HS-5 (cell line): ENCODE measurements at places on chromosomes 6 and 20.

GRCh38 chr20:23541776-23542175 is 26.5 kb downstream of the CST9L start:
- no peak for DNase-seq

DNA sequence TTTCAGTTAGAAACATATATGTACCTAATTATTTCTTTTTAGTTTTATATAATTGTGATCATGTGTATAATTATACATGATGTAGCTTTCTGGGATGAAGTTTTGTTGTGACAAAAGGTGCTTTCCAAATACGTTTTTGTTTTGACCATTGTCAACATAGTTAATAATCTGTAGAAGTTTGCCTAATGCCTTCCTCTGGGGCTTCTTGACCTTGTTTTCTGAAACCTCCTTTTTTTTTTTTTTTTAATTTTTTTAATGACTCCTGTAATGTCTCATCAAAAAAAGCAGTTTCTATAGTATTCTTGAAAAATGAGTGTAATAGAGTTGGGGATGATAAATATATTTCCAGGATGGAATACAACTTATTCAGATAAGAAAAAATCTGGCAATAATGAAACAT is 434.7 kb upstream of the SOX4 start:
- DNase-seq = no peak

DNA sequence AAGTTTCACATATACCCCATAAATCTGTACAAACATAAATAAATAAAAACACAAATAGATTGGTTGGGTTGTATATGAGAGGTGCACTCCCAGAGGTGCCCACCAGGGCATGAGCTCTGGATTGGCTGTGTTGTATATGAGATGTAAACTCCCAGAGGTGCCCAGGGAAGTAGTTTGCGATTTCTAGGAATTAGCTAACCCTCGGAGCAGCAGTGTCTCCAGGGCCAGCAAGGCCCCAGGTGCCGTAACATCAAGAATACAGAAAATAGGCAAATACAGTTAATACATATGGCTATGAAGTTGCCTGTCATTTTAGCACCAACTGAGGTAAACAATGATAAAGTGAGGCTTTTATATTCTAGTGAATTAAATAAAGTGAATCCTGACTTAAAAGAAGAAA is 5.4 kb upstream of the GINM1 start:
- no peak for DNase-seq

- no peak for DNase-seq
Measured at GRCh38 chr20:16147216-16147615, 426.0 kb downstream of the KIF16B start.

DNA sequence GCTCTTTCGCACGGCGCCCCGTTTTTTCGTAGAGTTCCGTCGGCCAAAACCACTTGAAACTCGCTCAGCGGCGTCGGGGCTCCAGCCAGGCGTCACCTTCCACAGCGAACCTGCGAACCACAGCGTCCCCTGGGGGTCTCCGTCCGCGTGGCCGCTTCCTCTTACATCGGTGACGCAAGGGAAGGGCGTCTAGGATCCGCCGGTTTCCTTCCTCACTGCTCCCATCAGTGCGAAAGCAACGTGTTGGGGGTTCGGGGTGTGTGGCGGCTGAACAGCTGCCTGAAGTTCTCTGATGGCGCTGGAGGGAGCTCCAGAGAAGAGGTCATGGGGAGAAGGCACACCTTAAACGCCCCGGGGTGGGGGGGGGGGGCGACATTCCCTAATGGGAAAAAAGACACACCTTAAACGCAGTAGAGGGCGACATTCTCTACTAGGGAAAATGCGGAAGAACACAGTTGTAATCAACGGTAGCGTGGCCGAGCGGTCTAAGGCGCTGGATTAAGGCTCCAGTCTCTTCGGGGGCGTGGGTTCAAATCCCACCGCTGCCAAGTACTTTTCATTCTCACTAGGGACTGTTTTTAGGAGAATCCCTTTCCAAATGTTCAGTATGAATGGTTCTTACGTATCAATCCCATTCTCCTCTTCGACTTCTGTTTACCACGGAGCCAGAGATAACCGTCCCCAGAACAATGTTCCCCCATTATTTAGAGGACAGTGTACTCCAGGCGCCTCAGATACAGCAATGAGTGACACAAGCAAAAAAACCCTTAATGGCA is 16.4 kb downstream of the ZNF311 start:
- no peak for DNase-seq

DNA sequence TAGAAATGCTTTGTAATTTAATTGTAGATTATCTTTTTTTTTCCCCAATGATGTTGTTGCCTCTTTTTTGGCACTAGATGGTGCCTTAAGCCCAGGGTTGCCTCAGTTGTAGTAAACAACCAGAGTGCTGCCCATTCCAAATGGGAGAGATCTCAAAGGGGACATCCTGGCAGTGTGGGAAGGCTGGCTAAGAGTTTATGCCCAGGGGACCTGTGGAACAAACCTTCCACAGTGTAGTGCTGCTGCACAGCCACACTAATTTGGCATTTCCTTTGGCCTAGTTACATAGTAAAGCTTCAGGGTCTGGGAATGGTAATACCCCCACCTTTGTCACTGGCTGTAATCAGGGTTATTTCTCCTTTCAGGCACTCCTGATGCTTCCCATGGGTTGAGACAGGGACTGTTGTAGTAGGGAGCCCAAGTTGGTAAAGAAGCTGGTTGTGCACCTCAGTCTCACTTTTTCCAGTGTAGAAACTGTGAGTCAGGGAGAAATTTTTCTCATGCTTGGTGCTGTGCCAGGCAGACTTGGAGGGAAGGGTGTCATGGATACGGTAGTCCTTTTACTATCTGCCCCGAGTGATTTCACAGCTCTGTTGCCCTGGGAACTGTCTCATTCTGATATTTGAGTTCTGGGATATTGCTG is 177.8 kb upstream of the ECI2 start:
- DNase-seq = peak; percentile 83

- no peak for DNase-seq
Measured at GRCh38 chr6:162026843-162027242, 700.7 kb downstream of the PRKN start.

- no peak for DNase-seq
Measured at GRCh38 chr6:109740787-109741186, 49.7 kb downstream of the FIG4 start.

- no peak for DNase-seq
Measured at GRCh38 chr6:23154159-23154558, 584.8 kb downstream of the HDGFL1 start.

- no peak for DNase-seq
Measured at GRCh38 chr6:161100072-161100471, 108.5 kb downstream of the MAP3K4 start.

- DNase-seq = no peak
Measured at GRCh38 chr6:158996856-158997255, 3.1 kb downstream of the RSPH3 start.

- no peak for DNase-seq
Measured at GRCh38 chr6:127515234-127515793, 3.8 kb downstream of the MTCL3 start.

GRCh38 chr6:139852488-139853140 is 478.2 kb upstream of the CITED2 start:
- peak; percentile 92 for DNase-seq

- DNase-seq = no peak
Measured at GRCh38 chr6:169738976-169739529, 12.3 kb downstream of the DYNLT2 start.

DNA sequence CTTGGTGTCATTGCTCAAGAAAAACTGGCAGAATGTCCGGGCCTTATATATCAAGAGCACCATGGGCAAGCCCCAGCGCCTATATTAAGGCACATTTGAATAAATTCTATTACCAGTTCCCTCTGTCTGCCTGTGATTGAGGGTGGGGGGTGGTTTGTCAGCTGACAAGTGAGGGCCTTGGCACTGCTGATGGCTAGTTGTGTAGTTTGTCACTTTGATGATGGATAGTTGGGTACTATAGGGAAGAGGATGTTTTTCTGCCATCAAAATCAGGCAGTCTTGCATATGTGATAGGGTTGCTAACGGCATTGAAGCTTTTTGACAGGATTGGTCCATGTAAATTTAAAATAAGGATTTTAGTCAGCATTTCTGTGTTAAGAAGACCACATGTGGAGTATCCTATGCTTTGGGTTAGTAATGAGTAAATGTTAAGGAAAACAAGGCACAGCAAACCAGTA is 2.5 kb downstream of the RPL10A start:
- no peak for DNase-seq

GRCh38 chr20:8223091-8223870 is 91.2 kb downstream of the PLCB1 start:
- DNase-seq = peak; percentile 52

DNA sequence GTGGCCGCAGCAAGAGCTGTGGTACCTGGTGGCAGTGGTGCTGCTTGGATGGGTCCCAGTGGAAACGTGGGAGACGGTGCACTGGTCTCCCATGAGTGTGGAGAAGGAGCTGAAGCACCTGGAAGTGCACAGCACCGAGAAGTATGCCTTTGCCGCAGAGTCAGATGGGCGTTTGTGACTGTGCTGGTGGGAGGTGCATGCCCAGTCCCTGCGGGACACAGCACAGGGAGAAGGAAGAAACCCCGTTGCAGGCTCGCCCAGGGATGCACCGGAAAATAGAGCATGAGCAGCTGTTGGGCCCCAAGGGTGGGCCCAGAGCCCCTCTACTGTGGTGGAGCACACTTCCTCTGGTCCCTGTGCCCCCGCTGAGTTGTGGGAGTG is 19.3 kb upstream of the RGS17 start:
- DNase-seq = no peak

GRCh38 chr6:157648561-157648960 is 174.5 kb upstream of the SNX9 start:
- DNase-seq = no peak

DNA sequence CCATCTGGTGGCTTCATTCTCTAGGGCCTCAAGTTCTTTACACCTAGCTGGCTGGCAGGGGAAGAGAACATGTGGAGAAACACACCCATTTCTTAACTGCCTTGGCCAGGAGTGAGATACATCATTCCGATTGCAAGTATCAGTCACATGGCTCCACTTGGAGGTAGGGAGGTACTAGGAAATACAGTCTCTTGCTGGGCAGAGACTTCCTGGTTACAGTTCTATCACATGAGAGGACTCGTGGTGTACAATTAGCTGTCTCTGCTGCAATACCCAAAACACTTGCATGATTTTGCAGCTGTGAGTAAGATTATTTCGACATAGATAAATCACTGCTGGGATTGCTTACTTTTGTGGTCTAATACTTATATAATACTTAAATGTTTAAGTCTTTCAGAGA is 51.1 kb downstream of the GTF2H5 start:
- peak; percentile 92 for DNase-seq

DNA sequence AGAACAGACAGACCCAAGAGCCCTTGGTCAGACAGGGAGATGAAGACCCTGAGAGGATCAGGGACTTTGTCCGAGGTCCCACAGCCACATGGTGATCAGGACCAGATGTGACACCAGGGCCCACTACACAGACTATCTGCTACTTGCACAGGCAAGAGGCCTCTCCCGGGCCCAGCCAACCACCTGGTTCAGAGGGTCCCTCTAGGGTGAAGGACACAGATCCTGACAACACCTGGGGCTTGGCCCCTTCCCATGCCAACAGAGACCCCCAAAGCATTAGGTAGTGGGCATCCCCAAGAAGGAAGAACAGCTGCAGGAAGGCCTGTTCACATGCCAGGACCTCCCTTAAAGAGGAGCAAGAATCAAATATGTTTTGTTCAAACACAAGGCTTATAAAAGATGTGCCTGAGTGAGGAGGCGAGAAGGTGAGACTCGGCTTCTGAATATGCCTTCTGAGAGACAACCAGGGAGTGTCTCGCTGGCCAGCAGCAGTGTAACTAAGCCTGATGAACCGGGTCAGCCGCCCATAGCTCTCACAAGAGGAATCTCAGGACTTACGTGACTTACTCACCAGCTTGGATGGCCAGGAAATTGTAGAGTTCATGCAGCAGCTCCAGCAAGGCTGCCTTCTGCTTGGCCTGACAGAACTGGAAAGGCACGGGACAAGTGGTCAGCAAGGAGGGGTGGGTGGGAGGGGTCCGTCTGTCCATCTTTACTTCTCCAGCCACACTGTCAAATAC is 5.0 kb downstream of the LEMD2 start:
- no peak for DNase-seq

GRCh38 chr6:139944976-139945375 is 570.5 kb upstream of the CITED2 start:
- DNase-seq = no peak

- no peak for DNase-seq
Measured at GRCh38 chr6:120056085-120056484, 706.5 kb upstream of the MAN1A1 start.

GRCh38 chr6:154058963-154059680 is 20.1 kb downstream of the OPRM1 start:
- no peak for DNase-seq
